ENCODE measurements at places on chromosomes 2 and 18.

- no peak for DNase-seq
Measured at GRCh38 chr2:109384308-109385271, 229.2 kb downstream of the SEPTIN10 start.

- no peak for DNase-seq
Measured at GRCh38 chr2:114128725-114129124, 238.8 kb downstream of the ACTR3 start.

DNA sequence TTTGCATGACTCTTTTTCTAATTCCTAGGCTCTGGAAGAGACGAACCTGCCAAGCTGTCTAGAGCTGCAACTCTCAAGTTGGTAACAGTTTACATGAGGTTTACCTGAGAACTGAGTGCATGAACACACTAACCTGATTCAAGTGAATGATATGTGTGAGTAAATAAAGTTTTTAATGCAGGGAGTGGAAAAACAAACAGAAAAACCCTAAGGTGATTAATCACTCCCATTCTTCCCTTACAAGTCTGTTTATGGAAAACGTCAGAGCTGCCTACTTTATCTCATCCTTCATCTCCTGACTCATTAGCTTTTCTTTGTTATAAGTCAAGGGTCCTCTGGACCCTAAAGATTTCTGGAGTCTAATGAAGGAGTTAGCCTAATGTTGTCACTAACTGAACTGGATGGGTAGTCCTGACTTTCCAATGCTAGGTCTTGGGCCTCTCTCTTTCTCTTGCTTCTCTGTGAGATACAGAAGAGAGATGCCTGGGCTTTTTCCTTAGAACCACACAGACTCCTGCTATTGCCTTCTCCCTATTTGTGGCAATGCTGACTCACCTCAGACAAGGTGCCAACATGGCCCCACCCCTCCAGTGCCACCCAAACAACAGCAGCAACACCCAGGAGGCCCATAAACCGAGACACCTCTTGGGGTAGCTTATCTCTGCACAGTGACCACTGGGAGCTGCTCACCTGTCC is 952.4 kb downstream of the EPHA4 start:
- DNase-seq, result no peak

DNA sequence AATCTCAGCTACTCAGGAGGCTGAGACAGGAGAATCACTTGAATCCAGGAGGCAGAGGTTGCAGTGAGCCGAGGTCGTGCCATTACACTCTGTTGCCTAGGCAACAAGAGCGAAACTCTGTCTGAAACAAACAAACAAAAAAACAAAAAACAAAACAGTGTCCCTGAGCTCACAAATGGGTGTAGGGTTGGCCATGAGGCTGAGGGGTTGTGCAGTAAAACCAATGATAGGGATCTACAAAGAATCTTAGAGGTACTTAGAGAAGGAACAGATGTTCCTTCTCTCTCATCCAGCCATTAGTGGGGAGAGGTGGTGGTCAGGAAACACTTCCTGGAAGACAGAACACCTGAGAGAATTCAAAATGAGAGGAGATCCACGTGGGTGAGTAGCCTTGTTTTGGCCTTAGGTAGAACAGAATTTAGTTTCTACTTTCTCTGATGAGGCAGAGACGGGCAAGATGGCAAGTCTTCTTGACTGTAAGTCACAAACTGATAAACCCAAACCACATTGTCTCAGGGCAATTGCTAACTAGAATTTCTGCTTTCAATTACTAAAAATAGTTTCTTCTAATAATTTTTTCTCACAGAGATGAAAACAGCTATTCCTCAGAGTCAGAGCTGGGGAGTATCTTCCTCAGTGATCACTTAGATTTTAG is 61.5 kb upstream of the PPM1B start:
- DNase-seq, result no peak

DNA sequence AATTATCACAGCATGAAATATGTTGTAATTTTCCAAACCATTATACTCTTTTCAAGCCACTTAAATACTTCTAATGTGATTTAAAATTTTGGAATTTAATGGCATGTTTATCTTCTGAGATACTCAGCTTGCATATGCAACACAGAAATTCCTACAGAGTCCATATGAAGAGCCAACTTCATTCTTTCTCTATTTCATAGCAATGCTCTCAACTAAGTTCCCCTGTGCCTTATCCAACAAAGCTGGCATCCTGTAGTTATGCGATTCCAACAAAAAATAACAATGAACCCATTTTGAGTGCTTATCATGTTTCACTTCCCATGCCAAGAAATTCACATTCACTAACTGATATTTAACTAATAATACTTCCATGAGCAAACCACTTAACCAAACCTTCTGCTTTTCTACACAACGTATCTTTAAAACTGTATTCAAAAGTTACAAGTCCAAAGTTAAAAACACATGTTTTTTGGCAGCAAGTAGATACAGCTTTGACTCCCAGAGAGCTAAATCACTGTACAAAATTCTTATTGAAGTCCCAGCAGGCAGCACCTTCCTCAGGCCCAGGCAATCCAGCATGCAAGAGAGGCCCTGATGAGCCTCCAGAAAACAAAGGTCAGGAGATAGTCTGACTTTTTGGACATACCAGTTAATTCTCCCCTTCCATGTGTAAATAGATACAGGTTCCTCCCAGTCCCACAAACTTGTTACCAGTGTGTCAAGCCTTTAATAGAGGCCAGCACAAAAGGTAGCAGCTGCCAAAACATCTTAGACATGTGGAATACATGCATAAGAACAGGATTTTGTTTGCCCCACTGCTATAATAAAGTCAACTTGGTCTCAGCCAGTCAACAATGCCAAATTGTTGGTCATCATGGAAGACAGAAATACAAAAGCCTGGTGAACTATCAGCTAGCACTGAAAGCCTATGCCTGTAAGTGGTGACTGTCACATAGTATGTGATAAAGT is 113.1 kb upstream of the WDR75 start:
- no peak for DNase-seq

- peak; percentile 95 for DNase-seq
Measured at GRCh38 chr2:190468814-190469569, 60.8 kb downstream of the MFSD6 start.

DNA sequence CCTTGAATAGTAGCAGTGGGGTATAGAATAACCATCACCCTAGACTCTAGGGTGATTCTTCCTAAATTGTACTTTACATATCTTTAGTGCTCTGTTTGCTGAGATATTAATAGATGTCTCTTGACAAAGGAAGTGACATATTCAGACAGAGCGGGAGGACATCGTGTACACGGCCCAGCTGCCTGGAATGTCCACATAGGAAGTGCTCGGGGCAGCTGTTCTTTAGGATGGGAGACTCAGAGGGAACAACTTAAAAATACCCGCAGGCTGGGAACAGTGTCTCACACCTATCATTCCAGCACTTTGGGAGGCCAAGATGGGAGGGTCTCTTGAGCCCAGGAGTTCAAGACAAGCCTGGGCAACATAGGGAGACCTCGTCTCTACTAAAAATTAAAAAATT is 206.1 kb downstream of the FAM210A start:
- no peak for DNase-seq

DNA sequence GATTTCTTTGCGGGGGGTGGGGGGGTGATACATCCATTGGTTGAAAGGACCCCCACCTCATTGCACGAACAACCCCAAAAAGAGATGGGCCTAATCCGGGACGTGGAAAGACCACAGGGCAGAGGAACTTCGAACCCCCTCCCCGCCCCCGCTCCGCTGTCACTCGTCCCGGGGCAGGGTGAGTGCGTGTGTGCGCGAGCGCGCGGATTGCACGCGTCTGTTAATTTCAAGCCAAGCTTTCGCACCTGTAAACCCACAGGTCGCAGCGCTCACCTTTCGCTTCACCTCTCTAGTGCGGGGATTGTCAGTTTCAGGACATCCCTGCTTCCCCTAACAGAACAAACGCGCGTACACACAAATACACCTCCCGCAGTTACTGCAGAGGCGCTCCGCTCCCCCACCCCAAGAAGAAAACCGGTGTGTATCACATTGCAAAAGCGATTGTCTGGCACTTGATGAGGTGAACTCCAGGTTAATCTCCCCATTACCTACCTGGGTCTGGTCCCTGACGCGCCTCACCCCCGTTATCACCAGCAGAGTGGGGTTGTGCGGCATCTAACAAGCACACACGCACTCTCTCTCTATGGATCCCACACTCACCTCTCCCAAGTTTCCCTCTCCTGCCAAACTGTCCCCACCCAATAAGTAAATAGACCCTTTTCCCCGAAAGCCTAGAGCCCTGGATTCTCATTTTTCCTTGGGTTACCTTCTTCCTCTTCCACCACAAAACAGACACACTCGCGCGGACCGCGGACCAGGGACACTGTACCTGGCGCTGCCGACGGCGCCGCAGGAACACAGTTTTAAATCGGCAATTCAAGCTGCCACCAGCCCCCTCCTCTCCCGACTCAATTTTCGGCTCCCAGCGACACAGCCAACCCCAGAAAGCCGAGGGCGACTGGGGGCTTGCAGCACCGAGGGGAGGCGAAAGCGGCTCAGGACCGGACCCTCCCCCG is 1.0 kb downstream of the CYP26B1 start:
- DNase-seq, result no peak

DNA sequence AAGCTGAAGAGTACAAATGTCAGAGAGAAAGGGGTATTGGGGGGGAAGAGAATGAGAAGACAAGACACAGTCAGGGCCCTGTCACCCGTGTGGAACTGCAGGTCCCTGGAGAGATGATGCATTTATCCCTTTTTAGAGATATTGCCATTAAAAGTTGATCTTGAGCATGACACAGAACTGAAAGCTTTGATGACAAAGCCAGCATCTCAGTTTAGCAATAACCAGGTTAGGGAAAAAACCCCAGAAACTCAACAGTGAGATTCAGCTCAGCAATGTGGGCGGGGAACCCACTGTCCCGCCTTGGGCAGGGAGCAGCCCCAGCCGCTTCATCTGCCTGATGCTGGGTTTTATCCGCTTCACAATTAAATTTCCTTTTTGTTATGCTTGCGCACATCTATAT is 181.1 kb downstream of the NEDD4L start:
- no peak for DNase-seq

DNA sequence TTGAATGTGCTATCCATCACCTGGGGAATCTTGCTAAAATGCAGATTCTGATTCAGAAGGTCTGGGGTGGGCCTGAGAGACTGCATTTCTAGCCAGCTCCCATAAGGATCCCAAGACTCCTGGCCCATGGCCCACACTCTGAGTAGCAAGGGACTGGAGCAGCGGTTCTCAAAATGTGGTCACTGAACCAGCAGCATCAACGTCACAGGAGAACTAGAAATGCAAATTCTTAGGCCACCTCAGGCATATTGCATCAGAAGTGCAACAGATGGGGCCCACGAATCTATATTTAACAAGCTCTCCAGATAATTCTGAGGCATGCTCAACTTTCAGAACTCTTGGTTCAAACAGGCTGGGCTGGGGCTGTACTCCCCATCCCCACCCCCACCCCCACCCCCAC is 74.6 kb downstream of the DHRS9 start:
- DNase-seq, result no peak

DNA sequence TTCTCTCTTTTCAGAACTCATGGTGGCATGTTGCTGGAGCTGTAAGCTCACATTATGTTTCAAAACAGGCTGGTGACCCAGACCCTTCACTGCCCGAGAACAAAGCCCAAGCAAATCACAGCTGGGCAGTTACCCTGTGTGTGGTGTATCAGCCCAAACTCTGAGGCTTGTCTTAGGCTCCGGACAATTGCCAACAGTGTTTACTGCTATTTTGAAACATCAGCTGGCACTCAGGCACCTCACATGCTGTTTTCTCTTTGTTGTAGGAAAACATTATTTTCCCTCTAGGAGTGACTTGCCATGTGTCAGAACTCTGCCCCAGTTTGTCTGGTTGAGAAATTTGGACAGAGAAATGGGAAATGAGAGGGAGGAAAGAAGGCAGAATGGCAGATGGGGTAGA is 237.6 kb upstream of the APCDD1 start:
- no peak for DNase-seq

GRCh38 chr2:237726401-237726830 is 72.2 kb upstream of the RBM44 start:
- DNase-seq, result peak; percentile 93

DNA sequence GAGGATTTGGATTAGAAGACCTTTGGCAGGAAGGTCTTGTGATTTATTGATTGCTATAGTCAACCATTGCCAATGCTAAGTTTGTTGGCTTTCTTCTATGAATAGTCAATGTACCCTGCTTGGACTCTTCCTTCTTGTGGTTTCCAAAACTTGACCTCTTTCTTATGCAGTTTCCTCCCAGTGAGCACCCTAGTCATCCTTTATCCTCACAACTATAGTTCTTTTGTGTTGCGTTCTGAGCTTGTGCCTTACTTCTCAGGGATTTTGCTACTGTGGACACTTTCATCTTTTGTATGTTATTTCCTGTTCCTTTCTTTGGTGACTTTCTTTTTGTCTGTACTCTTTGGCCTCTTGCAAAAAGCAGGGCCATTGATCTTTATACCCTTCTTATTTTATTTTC is 168.2 kb downstream of the LRRTM1 start:
- DNase-seq, result no peak

DNA sequence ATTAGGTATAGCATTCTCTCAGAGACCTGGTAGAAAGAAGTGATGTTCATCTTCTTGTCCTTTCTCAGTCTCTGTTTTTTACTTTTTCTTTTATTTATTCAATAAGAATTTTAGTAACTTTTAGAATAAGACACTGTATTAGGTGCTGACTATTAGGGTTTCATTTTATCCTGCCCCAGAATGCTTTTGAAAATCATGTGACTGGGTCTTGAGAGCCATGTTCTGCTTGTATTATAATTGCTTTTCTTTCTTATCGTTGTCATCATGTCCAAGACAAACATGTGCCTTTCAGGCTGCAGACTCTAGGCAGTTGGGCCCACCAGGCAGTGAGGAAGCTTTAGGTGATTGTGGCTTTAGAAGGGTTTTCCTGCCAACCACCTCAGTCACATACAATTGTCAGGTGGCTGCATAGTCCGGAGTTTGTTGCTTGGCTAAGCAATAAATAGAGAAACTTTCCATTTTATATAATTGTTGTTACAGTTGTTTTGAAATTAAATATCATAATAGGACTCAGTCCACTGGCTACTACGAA is 15.1 kb downstream of the GRHL1 start:
- DNase-seq, result no peak

GRCh38 chr2:206289391-206289790 is 14.9 kb downstream of the ZDBF2 start:
- DNase-seq, result no peak

- no peak for DNase-seq
Measured at GRCh38 chr2:172968061-172968469, 107.6 kb upstream of the MAP3K20 start.

GRCh38 chr2:47833516-47833968 is 50.6 kb downstream of the MSH6 start:
- DNase-seq, result no peak
